Myometrial cell (primary cell): ENCODE measurements at places on chromosomes 7 and 10. TPM values are rescaled to one million over a fixed set of nuclear protein-coding genes. Genes with fewer than 3 reads are reported as not detected.

Gene CTBP2
- total RNA-seq, result 63.6 and 72.6 TPM in 2 replicates

Gene PAX4
- total RNA-seq, result not detected in 2 replicates

Gene NPY4R
- not detected in 2 replicates for total RNA-seq

Gene DLX5
- not detected in 2 replicates for total RNA-seq

Gene VGF
- 0.53 and 1.2 TPM in 2 replicates for total RNA-seq

Gene NUTM2E
- total RNA-seq, result not detected in 2 replicates

Gene HHEX
- 0.86 and 3.9 TPM in 2 replicates for total RNA-seq

Gene TSPAN13
- total RNA-seq, result 19.0 and 19.9 TPM in 2 replicates

Gene SHH
- total RNA-seq, result not detected in 2 replicates

Gene TMEM273
- not detected in 2 replicates for total RNA-seq

Gene ACTL6B
- total RNA-seq, result not detected in 2 replicates

Gene DDX56
- 62.3 and 67.3 TPM in 2 replicates for total RNA-seq

Gene TLX1
- total RNA-seq, result not detected in 2 replicates

Gene POU6F2
- total RNA-seq, result not detected in 2 replicates

Gene PON1
- total RNA-seq, result not detected in 2 replicates

Gene HTR5A
- total RNA-seq, result not detected in 2 replicates

Gene LLCFC1
- not detected in 2 replicates for total RNA-seq

Gene SYPL1
- total RNA-seq, result 50.7 and 70.4 TPM in 2 replicates

Gene SEMA3E
- 0.35 TPM in 1 of 2 replicates, not detected in the other for total RNA-seq

Gene HOXA1
- 1.7 and 2.1 TPM in 2 replicates for total RNA-seq

Gene SLC18A3
- total RNA-seq, result not detected in 2 replicates

Gene PTN
- 15.3 and 19.1 TPM in 2 replicates for total RNA-seq

Gene IMMP2L
- total RNA-seq, result 4.6 and 11.2 TPM in 2 replicates
